ENCODE measurements at places on chromosomes 11 and 22.

- DNase-seq = no peak
Measured at GRCh38 chr22:49042877-49043859, 784.5 kb downstream of the BRD1 start.

- no peak for DNase-seq
Measured at GRCh38 chr22:26957897-26958296, 300.5 kb downstream of the MIAT start.

GRCh38 chr11:62792202-62792575 lies 383 bp upstream of the TMEM223 start:
- DNase-seq = no peak

DNA sequence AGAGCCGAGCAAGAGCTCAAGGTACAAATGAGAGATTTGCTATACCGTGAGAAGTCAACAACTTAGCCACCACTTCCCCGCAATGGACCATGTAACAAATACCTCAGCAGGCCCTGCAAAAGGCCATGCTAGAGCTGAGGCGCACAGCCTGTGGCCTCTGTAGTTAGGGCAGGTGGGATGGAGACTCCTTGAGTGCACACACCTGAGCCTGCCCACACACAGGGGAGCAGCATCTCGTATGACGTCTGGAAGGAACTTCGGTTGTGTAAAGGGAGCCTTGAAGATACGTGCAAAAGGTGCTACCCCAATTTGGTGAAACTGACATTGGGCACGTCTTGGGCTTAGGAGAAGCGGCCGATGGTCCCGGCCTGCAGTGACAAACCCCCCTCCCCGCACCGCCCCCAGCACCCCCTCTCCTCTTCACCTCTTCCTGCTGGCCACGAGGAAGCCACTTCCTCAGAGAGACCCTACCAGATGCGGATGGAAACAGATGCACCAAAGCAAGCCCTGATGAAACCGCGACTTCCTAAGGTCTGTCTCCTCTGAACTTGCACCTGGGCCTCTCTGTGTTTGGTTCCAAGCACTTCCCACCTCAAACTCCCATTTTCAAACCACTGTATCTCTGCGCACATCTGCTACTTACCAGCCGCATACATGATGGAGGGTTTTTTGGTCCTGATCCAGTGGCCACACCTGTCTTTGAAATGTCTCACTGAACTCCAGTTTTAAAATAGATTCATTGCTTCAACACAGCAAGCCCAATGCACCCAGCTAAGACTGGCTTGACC lies 10.6 kb downstream of the CDPF1 start:
- DNase-seq = no peak

- DNase-seq = no peak
Measured at GRCh38 chr22:36971341-36972125, 47.7 kb downstream of the TST start.

DNA sequence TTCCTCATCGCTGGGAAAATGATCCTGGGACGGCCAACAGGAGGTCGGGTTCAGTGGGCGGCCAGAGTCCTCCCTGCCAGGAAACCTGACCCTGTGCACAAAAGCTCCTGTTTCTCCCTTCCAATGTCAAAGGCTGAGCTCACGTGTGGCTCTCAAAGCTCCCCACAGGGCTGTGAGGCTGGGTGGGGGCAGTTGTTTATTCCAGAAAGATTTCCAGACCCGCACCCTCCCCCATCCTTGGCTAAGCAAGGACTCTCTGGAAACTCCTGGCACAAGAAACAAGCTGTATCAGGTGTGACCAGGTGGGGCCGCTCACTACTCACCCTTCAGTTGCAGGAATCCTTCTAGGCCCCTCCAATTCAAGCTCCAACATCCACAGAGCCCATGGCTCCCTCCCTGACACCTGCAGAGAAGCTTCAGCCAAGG lies 131.9 kb downstream of the SHANK2 start:
- DNase-seq = no peak

DNA sequence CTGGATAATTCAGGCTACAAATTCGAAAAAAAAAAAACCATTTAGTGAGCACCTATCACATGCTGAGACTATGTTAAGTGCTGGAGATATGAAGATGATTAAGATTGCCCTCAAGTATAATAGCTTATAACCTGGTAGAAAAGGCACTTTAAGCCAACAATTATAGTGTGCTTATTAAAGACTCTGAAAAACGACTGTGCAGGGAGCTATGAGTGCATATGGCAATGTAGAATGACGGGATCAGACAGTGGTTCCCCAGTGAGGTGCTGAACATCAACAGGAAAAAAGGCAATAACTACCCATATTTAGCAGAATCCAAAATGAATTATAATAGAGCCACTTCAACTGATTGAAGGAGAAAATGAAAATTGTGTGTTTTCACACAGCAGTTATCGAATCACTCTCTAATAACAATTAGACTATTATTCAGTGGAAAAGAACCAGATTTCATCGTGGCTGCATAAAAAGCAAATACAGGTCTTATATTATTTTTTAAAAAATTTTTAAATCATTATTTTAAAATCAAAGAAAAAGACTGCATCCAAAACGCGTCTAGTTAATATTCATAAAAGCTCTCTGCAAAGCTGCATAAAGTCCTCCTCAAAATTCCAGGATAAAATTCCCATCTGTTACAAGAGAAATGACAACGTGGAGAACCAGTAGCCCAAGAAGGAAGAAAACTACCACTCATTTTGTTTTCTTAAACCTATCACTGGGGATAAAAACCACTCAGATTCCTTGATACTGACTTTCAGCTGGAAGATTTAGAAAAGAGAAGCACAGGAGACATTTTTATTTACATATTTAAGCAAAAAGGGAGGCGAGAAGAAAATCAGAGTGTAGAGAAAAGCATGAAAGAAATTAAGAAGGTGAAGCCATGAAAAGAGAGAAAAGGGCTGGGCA lies 1.1 kb downstream of the MTMR2 start:
- no peak for DNase-seq

GRCh38 chr11:68941324-68942094 lies 37.8 kb downstream of the IGHMBP2 start:
- no peak for DNase-seq

DNA sequence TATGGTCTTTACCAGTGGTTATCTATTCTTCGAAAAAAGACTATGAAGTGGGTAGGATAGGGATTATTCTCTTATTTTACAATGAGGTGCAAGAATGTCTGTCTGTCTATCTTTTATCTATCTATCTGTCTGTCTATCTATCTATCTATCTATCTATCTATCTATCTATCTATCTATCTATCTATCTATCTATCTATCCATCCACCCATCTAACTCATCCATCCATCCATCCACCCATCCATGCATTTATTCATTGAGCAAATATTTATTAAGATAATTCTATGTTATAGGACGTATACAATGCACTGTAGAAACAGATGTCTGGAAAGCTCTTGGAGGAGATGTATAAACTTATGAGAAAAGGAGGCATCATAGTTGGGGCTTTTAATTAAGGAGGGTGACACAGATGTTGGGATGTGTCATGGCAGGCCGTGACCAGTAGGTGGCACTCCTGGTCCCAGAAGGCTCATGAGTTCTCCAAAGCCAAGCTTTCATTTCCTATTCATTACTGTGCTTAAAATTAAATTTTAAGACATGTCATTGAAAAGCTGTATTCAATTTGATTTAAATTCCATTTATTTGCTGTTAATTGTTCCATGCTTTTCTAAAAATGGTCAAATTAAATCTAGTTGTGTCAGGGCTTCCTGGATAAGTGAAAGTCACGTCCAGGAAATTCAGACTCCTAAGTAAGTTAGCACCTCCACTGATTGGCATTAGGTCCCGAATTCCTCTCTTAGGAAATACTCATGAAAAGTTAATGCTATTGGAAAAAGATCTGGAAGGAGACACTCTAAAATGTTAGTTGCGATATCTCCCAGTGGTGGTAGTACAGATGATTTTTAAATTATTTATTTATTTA lies 19.0 kb upstream of the E2F8 start:
- peak; percentile 44 for DNase-seq

DNA sequence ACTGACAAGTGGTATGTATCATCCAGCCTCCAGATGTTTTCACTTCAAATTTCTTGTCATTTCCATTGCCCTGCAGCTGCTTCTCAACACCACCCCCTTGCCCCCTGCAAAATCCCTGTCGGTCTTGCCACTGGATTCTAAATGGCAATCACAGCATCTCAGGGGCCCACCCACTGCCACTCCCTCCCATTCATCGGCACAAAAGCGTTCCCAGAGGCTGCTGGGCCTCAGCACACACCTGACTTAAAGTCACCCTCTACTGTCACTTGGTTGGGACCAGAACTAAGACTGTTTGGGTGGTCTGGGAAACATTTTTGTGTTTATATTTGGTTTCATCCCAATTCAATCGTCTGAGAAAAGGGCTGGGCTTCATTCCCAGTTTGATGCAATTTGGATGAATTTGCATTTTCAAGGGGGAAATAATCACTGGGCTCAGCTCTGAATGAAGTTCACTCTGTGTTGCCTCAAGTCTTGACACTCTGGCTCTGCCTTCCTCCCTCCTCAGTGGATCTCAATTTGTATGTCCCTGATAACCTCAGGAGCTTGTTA lies 27.1 kb downstream of the SYT13 start:
- DNase-seq = no peak

DNA sequence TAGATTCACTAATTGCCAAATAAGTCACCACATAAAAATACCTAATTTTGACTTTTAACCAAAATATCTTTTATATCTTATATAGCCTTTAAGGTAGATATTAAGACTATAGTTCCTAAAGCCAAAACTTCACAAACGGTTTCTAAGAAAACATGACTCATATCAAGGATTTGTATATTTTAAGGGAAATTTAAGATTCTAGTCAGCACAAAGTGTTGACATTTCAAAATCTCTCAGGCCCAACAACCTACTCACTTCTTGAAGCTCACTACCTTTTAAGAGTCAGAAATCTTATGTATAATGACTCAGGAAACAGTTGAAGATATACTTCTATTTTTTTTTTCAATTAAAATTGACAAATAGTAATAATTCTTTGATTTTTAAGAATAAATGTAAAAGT lies 221.9 kb downstream of the SBF2 start:
- no peak for DNase-seq

DNA sequence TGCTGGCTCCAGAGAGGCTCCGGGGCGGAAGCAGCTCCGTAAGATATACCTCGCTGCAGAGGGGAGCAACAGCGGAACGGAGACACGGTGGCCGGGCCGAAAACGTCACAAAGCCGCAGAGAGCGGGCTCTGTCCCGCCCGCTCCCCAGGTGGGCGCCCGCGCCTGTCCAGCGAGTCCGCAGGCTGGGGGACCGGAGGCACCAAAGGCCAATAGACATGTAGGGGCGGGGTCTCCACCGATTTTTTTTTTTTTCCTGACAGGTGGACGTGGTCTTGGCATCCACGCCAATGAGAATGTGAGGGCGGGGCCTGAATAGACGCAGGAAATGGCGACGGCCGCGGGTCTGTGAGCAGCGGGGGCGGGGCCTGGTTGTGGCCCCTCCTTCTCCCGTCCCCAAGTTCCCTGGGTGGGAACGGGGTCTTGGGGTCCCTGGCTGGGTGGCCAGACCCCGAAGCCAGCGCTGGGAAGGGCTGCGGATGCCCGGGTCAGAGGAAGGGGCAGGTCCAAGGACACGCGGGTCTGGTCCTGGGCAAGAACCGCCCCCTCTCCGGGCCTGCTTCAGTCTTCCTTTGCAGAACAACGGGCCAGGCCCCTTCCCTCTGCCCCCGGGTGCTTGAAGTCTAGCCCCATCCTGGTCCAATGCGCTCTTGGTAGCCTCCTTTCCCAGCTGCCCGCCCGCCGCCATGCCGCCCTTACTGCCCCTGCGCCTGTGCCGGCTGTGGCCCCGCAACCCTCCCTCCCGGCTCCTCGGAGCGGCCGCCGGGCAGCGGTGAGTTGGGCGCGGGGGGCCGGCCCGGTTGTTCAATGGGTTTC lies at the start of gene DNAJC4:
TSS of gene DNAJC4 (plus strand) at position 378 of the 814 bp plus-strand sequence. CDS start at position 685, 307 bp downstream.
- DNase-seq = peak; percentile 71

GRCh38 chr11:65718964-65719492 lies 1.6 kb downstream of the RNASEH2C start:
- DNase-seq = no peak

- no peak for DNase-seq
Measured at GRCh38 chr11:1933416-1934334, 13.5 kb upstream of the MRPL23 start.

DNA sequence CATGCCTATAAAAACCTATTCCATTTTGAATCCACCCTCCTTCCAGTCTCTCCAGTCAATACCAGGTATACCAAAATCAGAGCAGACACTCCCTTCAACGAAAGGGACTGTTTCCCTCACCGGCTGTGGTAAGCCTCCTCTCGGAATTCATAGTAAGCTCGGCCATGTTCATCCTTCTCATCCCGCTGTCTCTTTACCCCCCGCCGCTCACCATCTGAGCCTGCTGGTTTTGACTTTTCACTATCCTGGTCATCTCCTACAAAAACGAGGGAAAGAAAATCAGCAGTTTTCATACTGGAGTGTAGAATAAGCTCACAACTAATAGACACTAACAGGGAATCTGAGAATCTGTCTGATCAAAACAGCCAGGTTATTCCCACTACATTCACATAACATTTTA lies 3.1 kb downstream of the HNRNPUL2 start:
- no peak for DNase-seq

- no peak for DNase-seq
Measured at GRCh38 chr11:19963697-19964387, 196.4 kb downstream of the DBX1 start.

- DNase-seq = no peak
Measured at GRCh38 chr11:47907499-47907898, 59.3 kb upstream of the NUP160 start.

DNA sequence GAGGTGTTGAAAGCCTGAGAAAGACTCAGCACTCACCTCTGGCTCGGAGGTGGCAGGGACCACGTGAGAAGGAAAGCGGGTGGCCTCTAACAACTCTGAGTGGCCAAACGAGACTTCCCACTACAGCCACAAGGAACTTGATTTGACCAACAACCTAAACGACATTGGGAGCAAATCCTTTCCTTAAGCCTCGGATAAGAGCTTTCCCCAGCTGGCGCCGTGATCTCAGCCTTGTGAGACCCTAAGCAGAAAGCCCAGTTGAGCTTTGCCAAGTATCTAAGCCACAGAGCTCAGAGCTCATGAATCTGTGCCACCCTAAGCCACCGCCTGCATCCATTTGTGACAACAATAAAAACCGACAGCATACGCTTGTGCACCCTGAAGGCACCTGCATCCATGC lies 636.0 kb downstream of the TBC1D22A start:
- DNase-seq = no peak

- DNase-seq = peak; percentile 38
Measured at GRCh38 chr22:50269970-50270665, at the start of gene MAPK11. TSS of gene MAPK11 (minus strand) at chr22:50270380. CDS start at chr22:50270292, 88 bp downstream.

DNA sequence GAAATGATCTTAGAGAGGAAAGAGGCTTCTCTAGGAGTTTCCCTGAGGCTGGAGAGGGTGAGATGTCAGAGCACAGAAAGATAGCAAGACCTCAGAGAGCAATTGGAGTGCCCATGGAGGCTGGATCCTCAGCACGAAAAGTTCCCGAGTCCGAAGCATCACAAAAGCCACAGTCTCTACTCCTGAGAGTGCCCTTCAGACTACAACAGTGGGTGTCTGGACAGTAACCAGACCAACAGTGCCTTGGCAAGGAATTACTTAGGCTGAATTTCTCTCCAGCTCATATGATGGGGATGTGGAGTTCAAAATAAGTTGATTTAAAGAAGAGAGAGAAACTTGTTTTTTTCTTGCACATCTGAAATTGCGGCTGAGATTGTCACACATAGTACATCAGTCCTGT lies 31.9 kb upstream of the PSMA1 start:
- no peak for DNase-seq

All from stimulated activated CD8-positive, alpha-beta memory T cell treated with anti-CD3 and anti-CD28 coated beads, Interleukin-7, amount 100 ng/mL, for 1 hour (primary cell).